NCI-H1417 (cell line): ENCODE measurements at places on chromosomes 1 and 21.

GRCh38 chr1:70485624-70486023 is 74.6 kb downstream of the CTH start:
- DNase-seq, result no peak

DNA sequence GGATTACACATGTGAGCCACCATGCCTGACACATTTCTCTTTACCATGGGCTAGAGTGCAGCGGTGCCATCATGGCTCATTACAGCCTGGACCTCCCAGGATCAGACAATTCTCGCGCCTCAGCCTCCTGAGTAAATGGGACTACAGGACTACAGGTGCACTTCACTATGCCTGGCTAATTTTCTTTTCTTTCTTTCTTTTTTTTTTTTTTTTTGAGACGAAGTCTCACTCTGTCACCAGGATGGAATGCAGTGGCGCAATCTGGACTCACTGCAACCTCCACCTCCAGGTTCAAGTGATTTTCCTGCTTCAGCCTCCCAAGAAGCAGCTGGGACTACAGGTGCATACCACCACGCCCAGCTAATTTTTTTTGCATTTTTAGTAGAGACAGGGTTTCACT is 14.8 kb upstream of the KIF1B start:
- no peak for DNase-seq

DNA sequence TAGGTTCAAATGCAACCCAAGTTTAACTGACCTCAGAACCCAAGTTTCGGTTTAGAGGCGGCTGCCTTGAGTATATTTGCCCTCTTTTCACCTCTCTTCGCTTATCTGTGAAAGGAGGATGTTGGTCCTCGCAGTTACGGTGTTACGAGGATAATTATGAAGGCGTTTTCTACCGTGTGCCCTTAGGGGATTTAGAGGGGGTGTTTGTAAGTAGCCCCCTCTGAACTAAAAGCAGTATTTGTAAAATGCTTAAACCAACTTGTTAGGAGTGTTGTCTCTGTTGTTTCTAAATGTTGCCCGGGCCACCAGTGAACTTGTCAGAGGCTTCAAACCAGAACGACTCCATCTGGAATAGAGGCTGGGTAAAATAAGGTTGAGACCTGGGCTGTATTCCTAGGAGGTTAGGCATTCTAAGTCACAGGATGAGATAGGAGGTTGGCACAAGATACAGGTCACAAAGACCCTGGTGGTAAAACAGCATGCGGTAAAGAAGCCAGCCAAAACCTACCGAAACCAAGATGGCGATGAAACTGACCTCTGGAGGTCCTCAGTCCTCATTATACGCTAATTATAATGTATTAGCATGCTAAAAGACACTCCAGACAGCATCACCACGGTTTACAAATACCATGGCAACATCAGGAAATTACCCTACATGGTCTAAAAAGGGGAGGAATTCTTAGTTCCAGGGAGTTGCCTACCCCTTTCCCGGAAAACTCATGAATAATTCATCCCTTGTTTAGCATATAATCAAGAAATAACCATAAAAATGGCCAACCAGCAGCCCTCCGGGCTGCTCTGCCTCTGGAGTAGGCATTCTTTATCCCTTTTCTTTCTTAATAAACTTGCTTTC is 1.0 kb upstream of the PSRC1 start:
- no peak for DNase-seq

GRCh38 chr21:38734646-38735365 is 70.9 kb upstream of the ETS2 start:
- DNase-seq, result no peak

DNA sequence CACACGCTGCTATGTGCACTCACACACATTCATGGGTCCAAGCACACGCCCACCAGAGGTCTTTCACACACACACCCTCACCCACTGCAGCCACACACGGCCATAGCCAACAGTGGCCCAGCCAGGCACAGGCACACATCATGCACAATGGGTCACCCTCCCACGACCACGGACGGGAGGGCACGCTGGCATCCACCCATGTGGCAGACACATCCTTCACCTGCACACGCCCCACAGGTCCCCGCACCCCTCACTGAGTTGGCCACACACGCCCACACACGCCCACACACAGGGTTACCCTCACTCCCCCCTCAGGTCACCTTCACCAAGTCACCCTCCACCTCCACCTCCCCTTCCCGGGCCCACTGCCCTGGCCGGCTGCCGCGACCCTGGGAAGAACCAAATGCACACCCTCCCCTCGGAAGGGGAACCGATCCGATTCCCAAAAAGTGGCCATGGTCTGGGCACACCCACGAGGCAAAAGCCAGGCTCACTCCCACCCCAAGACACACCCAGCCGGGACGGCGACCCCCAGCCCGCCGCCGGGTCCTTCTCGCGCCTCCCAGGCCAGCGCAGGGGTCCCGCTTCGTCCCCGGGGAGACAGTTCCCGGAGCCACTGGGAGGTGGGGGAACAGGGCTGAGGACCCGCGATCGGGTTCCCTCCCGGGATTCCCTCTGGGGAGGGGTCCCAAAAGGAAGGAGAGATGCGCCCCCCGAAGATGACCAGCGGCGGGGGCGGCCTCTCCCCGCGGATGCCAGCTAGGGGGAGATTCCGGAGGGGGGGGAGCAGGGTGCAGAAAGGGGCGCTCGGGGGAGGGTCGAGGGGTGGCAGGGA is 860 bp downstream of the SDC3 start:
- no peak for DNase-seq

GRCh38 chr1:89276690-89277089 is 4.0 kb upstream of the GBP5 start:
- no peak for DNase-seq

DNA sequence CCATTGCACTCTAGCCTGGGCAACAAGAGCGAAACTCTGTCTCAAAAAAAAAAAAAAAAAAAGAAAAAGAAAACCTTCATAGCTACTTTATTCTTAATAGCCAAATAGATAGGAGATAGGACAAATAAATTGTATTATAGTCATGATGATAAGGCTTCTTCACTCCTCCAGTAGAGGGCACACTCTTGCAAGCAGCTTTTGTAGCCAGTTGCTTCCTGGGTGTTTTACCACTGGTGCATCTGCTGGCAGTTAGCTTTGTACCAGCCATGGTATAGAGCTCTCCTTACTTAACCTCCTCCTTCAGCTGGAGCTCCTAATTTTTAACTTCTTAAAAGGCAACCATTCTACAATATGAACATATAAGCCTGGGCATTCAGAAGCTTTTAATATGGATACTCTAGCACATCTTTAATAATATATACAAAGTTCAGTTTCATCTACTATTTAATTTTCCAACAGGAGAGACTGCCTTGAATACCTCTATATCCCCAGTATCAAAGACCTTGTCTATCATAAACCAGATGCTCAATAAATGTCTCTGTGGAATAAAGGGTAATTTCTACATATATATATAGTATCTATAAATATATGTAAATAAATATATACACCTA is 35.8 kb downstream of the EVI5 start:
- peak; percentile 65 for DNase-seq

DNA sequence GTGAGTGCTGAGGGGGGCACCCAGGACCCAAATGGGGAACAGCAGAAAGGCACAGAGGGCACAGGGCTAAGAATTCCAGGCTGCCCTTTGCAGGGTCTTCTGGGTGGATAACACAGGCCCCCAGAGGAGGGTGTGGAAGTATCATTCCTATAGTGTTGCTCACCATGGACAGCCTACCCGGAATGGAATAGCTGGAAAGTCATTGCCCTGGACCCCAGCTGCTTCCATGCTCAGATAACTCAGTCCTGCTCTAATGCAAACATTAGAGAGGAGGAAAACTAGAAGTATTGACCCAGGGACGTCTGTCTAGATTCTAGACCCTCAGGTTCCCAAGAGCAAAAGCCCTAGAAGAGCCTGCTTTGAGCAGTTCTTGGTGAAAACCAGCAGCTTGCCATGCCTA is 24.7 kb downstream of the SLC6A17 start:
- DNase-seq, result no peak

DNA sequence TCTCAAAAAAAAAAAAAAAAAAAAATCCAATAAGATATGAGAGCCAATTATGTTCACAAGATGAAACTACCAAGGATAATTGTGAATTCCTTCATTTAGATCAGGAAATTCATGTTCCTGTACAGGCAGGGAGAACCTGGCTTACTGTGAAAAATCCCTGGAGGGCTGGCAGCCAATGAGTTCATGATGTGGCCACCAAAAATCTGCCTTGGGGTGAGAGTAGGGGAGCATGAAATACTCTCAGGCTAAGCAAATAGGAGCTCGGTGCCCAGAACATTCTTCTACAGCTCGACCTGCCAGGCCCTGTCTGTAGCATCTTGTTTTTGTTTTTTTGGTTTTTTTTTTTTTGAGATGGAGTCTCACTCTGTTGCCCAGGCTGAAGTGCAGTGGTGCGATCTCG is 50.1 kb downstream of the PIK3CD start:
- no peak for DNase-seq

GRCh38 chr21:23026878-23027277 is 2028.7 kb downstream of the NCAM2 start:
- DNase-seq, result peak; percentile 78

- DNase-seq, result no peak
Measured at GRCh38 chr1:61091455-61091854, 9.1 kb downstream of the NFIA start.

GRCh38 chr21:30233228-30234020 is 17.5 kb upstream of the CLDN8 start:
- no peak for DNase-seq

DNA sequence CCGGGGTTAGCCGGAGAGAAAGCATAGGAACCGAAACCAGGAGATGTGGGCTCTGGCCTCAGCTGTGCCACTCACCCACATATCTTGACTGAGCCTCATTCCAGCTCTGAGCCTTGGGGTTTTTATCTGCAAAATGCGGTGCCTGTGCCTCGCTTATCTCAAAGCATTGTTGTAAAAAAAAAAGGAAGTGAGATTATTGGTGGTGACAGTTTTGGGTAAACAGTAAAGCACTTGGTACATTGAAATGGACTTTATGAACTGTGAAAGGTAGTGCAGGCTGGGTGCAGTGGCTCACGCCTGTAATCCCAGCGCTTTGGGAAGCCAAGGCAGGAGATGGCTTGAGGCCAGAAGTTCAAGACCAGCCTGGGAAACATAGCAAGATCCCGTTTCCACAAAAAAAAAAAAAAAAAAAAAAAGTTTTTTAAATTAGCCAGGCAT is 3.8 kb downstream of the PTAFR start:
- DNase-seq, result no peak
